ENCODE measurements at places on chromosomes 3 and 15.

DNA sequence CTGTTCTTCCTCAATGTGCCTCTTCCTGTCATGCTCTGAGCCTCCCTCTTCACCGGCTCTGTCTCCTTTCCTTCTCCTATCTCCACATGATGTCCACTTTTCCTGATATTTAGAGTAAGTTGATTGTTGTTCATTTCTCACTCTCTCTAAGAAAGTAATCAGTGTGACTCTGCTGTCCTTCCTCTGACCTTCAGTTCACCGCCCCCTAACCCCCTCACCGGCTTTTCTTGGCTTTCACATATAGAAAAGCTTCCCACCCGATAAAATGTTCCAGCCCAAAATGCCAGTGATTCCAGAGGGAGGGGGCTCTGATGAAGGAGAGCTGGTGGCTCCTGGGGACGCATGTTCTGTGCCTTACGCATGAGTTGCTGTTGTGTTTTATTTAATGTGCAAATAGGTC lies 120.5 kb upstream of the ABHD17C start:
- DNase-seq, result no peak

DNA sequence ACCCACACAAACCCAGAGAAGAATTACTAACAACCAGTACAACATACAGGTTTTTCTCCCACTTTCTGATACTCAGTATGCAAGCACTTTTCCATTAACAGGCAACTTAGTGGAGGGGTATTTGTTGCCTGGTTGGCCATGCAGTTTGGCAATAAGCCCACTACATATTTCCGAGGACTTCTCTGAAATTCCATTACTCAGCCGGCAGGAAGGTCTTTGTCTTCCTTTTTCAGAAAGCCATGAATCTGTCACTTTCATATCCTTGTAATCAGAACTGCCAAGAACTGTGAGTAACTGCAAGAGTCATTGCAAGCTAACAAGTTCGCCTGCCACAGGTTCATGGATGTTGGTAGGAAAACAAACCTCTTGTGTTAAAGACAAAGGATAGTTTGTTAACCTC lies 422.3 kb upstream of the ROBO1 start:
- DNase-seq, result no peak

DNA sequence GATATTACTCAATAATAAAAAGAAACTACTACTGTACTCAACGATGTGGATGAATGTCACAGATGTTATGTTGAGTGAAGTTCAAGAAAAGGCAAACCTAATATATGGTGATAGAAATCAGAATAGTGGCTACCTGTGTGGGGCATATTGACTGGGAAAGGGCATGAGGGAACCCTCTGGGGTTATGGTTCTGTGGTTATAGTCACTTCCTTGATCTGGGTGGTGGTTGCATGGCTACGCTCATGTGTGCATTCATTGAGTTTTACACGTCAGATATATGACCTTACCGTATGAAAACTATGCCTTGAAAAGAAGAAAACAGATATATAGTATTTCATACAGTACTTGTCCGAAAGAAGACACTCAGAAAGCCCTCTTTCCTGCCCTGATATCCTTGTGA lies 331.0 kb upstream of the LRRFIP2 start:
- DNase-seq, result no peak

DNA sequence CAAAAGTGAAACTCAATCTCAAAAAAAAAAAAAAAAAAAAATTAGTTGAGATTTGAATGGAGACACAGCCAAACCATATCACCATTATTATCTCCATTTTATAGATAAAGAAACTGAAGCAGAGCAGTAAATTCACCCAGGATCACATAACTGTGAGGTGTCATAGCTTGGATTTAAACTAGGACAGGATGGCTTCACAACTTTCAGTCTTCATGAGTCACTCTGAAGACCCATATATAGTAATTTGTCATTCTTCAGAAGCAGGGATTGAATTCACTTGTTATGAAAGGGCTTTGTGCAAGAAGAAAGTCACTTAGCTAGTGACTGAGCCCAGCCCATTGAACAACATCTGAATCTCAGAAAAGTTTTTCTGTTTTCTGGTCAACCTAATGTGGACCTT lies 60.5 kb upstream of the LRIG1 start:
- DNase-seq, result no peak

DNA sequence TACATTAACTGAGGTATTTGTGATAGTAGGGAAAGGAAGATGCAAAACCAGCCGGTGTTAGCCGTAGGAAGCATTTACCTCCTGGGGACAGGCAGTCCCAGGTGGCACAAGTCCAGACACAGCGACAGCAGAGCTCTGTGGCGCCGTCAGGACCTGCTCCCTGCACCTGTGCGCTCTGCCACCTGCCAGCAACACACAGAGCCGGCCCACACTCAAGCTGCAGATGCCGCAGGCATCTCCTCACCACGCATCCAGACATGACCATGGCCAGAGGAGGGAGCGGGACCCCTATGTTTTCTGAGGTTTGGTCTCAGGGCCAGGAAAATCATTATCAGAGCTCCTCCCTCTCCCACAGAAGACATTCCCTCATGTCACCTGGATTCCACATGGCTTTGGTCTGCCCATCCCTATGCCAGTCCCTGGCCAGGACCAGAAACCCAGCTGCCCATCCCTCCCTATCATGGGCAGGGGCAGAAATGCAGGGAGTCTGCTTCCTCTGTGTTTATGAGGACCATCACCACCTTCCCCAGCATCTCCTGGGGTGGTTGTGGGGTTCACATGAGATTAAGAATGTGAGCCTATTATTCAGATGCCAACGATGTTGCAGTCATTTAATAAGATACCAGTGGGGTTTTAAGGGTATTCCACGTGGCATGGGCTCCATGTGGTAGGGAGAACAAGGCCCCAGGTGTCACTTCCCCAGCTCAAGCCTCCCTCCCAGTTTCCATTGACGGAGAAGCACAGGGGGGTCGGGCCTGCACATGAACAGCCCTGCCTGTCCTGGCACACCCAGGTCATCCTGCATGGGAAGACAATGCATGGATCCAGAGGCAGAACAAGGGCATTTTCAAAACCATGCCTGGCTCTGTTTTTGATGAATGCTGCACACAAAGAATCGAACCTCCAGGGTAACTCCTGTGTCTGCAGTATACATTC lies 251.1 kb downstream of the OCA2 start:
- no peak for DNase-seq

- peak; percentile 61 for DNase-seq
Measured at GRCh38 chr3:138608322-138609135, at the start of gene FAIM. Gene FAIM, plus strand, starts transcription at chr3:138608771. Its CDS starts 10,956 bp downstream, at chr3:138619727.

- no peak for DNase-seq
Measured at GRCh38 chr3:156360083-156360482, 194.8 kb downstream of the SSR3 start.

DNA sequence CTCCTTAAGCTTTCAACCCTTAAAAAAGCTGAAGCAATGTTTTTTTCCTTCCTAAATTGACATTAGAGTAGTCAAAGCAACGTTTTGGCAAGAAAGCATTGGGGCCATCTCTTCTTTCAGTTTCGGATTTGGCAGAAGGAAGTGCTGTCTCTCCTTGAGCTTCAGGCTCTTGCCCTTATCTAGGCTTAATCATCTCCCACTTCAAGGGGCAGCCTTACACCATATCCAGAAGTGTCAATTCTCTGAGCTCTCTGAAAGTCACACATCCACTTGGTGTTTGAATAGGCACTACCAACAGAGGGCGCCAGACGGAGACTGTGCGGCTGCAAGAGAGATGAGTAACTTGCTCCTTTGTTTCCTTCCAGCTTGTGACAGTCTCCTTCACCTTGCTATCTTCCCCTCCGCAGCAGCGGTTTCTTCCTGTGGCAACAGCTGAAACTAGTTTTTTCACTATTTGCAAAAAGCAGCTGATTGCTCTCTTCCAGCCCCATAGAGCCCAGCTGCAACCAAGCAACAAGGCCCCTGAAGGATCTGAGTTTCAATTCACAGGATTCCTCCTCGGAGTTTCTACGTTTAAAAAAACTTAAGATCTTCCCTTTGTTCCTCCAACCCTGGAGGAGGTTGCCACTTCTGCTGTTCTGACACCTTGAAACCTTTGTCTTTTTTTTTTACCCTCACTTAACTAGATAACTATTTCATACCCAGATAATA lies 147.0 kb upstream of the SLCO3A1 start:
- DNase-seq, result peak; percentile 81

GRCh38 chr3:172089250-172089649 lies 49.9 kb downstream of the FNDC3B start:
- DNase-seq, result no peak

DNA sequence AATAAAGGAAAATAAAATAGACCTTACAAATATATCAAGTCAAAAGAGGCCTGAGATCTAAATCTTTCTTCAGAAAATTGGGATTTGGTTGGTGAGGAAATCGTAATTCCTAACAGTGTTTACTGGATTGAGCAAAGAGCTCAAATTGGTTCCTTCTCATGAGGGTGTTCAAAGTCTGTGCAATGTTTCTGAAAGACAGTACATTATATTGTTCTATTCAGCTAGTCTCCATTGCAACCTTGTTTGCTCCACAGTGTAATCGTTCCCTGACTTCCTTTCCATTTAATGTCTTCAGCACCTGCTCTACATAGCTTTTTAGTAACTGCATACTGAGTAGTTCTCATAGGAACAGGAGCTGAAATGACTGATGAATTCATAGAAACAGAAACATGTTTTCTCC lies 326.8 kb downstream of the SUCLG2 start:
- no peak for DNase-seq

DNA sequence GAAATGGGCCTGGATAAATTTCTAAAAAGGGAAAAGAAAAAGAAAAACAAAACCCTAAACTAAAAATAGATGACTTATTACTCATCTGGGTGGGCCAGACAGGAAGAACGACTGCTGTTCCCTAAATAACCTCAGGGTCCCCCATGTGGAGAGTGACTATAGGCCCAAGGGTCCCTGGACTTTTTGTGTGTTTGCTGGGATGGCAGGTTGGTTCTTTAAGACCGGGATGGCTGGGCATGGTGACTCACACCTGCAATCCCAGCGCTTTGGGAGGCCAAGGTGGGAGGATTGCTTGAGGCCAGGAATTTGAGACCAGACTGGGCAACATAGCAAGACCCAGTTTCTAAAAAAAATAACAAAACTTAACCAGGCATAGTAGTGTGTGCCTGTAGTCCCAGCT lies 43.8 kb upstream of the TRA2B start:
- DNase-seq, result no peak

DNA sequence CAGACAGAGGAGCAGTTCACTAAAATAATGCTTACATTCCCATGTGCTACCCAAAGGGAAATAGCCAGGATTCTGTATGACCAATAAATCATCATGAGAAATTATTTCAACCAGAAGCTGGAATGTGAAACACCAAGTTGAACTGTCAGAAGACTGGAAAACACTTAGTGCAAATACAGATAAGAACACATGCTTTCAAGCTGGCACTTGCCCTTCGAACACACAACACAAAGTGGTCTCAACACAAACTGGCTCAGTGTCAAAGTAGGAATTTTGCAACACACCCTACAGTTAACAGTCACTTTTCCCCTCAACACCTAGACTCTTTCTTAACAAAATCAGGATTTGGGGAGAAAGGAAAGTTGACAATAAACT lies 1.3 kb downstream of the FSD2 start:
- DNase-seq, result no peak

DNA sequence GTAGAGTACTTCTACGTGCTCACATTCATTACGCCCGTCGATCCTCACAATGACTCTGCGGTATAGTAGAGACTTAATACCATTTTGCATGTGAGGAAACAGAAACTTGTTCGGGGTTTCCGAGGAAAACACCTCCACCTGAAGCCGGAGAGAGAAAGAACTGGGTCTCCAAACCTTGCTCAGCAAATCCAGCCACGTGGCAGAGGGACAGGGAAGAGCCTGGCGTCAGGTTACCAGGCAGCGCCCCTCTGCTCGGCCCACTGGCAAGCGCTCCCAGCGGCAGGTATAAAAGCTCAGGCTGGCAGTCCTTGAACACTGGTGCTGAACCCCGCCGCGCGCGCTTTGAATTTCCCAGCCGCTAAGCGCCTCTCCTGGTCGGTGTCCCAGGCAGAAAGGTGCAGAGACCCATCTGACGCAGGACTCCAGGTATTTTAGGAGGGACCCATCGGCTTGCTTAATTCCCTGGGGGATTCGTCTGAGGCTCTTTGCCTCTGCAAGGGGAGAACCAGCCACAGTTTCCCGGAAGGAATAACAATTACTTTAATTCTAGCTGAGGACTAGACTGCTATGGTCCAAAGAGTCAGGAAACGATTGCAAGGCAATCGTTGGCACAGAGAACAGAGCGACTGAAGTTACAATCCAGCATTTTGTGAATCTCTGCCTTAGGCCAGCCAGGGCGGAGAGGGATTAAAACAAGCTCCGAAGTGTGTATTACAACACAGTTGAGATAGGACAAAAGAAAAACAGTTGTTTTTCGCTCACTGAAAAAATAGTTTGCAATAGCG lies at the start of gene C2CD4A:
C2CD4A (plus strand) TSS at position 315 of the 785 bp plus-strand sequence. CDS start 637 bp downstream, outside the sequence.
- peak; percentile 66 for DNase-seq

DNA sequence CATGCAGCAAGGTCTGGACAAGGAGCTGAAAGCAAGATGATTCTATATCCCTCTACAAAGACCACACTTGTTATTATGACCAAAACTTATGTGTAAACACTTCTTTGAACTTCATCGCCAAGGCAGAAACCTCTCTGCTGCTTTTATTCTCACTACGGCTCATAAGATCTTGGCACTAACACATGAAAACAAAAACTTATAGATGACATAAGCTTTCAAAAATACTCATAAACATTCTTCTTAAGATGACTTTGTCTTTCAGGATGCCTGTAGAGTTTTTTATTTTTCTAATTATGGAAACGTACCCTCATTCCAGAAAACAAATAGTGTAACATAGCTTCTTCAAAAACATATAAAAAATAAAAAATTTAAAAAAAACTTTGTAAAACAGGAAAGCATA lies 12.5 kb upstream of the C15orf61 start:
- DNase-seq, result no peak

DNA sequence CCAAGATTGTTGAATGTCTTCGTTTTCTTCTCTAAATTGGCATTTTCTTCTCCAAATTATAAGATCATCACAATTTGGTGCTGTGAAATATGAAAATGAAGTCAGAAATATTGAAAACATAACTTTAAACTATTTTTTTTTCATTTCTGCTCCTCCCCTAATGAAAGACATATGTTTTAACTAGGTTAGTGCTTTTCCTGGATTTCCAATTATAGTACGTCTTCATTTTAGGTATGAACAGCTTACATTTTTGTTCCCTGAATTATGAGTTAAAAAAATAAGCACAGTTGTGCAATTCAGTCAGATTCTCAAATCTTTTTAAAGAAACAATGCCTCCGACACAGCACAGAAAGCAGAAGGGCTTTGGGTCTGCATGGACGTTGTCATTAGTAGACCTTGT lies 83.5 kb upstream of the CFAP20DC start:
- DNase-seq, result no peak

DNA sequence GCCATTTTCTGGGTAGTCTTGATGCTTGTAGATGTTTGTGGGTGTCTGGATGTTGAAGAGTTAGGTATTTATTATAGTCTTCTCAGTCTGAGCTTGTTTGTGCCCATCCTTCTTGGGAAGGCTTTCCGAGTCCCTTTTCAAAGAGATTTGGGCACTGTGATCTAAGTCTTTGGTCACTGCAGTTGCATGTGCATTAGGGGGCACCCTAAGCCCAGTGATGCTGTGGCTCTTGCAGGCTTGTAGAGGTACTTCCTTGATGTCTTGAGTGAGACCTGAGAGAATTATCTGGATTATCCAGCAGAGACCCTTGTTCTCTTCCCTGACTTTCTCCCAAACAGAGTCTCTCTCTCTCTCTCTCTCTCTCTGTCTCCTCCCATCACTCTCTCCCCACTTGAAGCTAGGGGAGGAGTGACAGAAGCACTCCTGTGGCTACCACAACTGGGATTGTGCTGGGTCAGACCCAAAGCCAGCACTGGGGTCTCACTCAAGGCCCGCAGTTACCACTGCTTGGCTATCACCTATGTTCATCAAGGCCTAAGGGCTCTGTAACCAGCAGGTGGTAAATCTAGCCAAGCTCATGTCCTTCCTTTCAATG lies 68.5 kb downstream of the TMCO5A start:
- DNase-seq, result peak; percentile 15
